G401 (cell line): ENCODE measurements at places on chromosomes 13 and 19. TPM values are rescaled to one million over a fixed set of nuclear protein-coding genes. Genes with fewer than 3 reads are reported as not detected.

Gene CYP4F8
- not detected in 2 replicates for total RNA-seq

Gene RASA3
- total RNA-seq: 11.9 and 13.7 TPM in 2 replicates

Gene EDNRB
- not detected in 2 replicates for total RNA-seq

Gene PRKD2
- total RNA-seq: 14.6 and 19.9 TPM in 2 replicates

Gene ZNF772
- 3.3 and 9.1 TPM in 2 replicates for total RNA-seq

Gene ANGPTL8
- total RNA-seq: not detected in 2 replicates

Gene DACH1
- total RNA-seq: not detected in 2 replicates

Gene KLK4
- total RNA-seq: not detected in 2 replicates

Gene EVI5L
- total RNA-seq: 19.0 and 24.5 TPM in 2 replicates

Gene OCEL1
- total RNA-seq: 14.8 and 21.7 TPM in 2 replicates
